Hepatocyte (in vitro differentiated cells): ENCODE measurements at places on chromosomes 12 and 14. TPM values are rescaled to one million over a fixed set of nuclear protein-coding genes. Genes with fewer than 3 reads are reported as not detected.

DNA sequence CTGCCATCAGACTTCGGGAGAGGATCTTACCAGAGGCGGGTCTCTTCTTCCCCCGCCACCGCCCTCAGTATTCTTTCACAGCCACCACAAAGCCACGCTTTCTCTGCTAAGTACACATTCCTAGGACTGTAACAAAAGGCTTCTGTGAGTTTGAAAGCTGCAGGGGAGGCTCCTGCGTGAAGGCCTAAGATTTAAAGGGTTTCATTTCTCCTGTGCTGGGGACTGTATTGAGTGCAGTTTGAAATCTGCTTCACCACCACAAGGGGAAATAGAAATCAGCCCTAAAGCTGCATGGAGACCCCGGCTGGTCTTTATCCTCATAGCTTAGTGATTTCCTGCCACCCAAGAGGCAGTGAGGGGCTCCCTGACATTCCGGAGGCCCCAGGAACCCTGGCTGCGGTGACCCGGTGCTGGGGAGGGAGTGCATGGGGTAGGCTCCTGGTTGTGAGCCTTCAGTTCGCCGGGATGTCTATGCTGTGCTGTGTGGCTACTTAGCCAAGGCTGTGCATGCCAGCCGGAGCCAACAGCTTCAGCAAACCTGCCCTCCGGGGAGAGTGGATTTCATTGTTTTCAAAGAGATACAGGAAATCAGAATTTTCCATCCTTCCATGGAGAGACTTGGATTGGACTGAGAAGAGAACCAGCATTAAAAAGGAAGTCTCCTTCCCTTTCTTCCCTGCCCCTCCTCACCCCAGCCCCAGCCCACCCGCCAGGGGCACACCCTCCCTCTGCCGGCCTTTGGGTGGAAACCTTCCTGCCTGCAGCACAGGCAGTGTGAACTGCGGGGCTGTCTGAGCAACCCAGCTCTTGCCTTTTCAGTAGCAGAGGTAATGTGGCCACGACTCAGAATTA, 163.3 kb downstream of the ETV6 start:
- DNase-seq = peak; percentile 35
- H3K4me1 ChIP-seq = peaks cover 33% of the 10 kb centered on the region
- no peak overlapping the region for H3K4me3 ChIP-seq

DNA sequence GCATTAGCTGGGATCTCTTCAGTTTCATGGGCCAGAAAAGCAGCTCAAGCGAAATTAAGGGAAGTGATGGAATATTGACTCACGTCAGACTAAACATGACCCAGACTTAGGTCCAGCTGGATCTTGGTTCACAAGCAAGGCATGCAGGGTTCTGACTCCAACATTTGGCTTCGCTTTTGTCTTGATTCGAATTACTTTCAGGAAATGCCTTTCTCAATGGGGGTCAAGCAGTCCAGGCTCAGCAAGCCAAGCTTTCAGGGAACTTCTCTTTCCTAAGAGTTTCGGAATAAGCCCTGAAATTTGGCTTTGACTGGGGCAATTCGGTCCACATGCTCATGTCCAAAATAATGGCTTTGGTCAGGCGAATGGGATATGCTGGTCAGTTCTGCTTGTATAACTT, 678.7 kb upstream of the TMEM132C start:
- H3K36me3 ChIP-seq = no peaks in the 10 kb centered on the region
- H3K27me3 ChIP-seq = no peaks in the 10 kb centered on the region
- H3K4me1 ChIP-seq = peaks cover 6% of the 10 kb centered on the region
- H3K27ac ChIP-seq = no peak overlapping the region
- no peak overlapping the region for H3K4me3 ChIP-seq
- DNase-seq = no peak

INHBC gene
- total RNA-seq = 1.3 and 1.8 TPM in 2 replicates

- H3K27me3 ChIP-seq = no peaks in the 10 kb centered on the region
- H3K27ac ChIP-seq = no peak overlapping the region
- no peaks in the 10 kb centered on the region for H3K36me3 ChIP-seq
- no peak overlapping the region for H3K4me3 ChIP-seq
- peak; percentile 57 for DNase-seq
- no peaks in the 10 kb centered on the region for H3K4me1 ChIP-seq
Measured at GRCh38 chr14:28635387-28635786, 131.2 kb upstream of the FOXG1 start.

- H3K36me3 ChIP-seq = no peaks in the 10 kb centered on the region
- DNase-seq = no peak
- H3K4me3 ChIP-seq = no peak overlapping the region
- no peaks in the 10 kb centered on the region for H3K4me1 ChIP-seq
Measured at GRCh38 chr14:63833728-63834127, 19.1 kb upstream of the SYNE2 start.

GRCh38 chr14:27553790-27554189, 956.0 kb upstream of the NOVA1 start:
- DNase-seq = no peak
- no peak overlapping the region for H3K27ac ChIP-seq
- no peaks in the 10 kb centered on the region for H3K4me1 ChIP-seq
- no peaks in the 10 kb centered on the region for H3K36me3 ChIP-seq

ACOT6 gene
- total RNA-seq = not detected in 2 replicates

- no peak for DNase-seq
- no peaks in the 10 kb centered on the region for H3K4me1 ChIP-seq
- no peak overlapping the region for H3K27ac ChIP-seq
- H3K27me3 ChIP-seq = no peaks in the 10 kb centered on the region
- no peaks in the 10 kb centered on the region for H3K36me3 ChIP-seq
- no peak overlapping the region for H3K4me3 ChIP-seq
Measured at GRCh38 chr14:33618361-33619105, 332.3 kb downstream of the EGLN3 start.

CLEC4A gene
- not detected in 2 replicates for total RNA-seq

PARP11 gene
- total RNA-seq = 5.9 and 9.4 TPM in 2 replicates

TDRD9 gene
- total RNA-seq = 0.73 and 2.2 TPM in 2 replicates

- H3K27me3 ChIP-seq = peaks cover 11% of the 10 kb centered on the region
- no peak overlapping the region for H3K27ac ChIP-seq
- no peaks in the 10 kb centered on the region for H3K4me1 ChIP-seq
- no peak for DNase-seq
- H3K36me3 ChIP-seq = no peaks in the 10 kb centered on the region
- H3K4me3 ChIP-seq = no peak overlapping the region
Measured at GRCh38 chr12:3563966-3564365, 73.0 kb downstream of the PRMT8 start.

DNA sequence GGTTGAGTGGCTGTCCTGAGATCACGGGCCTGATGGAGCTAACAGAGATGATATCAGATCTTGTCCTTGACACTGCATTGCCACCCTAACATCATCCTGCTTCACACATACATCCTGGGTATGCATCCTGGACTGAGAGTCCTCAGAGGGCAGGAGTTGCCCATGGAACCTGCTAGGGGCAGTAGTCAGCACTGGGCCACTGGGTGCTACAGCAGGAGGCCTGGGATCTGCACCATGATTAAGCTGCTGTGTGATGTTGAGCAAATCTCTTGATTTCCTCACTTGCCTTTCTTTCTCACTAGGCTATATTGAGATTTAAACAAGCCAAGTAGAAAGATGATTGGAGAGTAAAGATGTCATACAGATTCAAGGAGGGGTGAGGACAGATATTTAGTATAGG, 22.1 kb upstream of the EIF4B start:
- H3K27ac ChIP-seq = no peak overlapping the region
- H3K4me3 ChIP-seq = no peak overlapping the region
- DNase-seq = no peak
- no peaks in the 10 kb centered on the region for H3K36me3 ChIP-seq
- H3K27me3 ChIP-seq = no peaks in the 10 kb centered on the region

TBC1D30 gene
- 4.7 and 5.3 TPM in 2 replicates for total RNA-seq

JDP2 gene
- total RNA-seq = 68.9 and 89.0 TPM in 2 replicates

SPRYD4 gene
- total RNA-seq = 2.5 and 3.4 TPM in 2 replicates

- no peak for DNase-seq
- H3K27ac ChIP-seq = peak overlapping the region; percentile 15
- H3K36me3 ChIP-seq = no peaks in the 10 kb centered on the region
- no peak overlapping the region for H3K4me3 ChIP-seq
- H3K4me1 ChIP-seq = peaks cover 8% of the 10 kb centered on the region
Measured at GRCh38 chr14:24252289-24253124, 10.1 kb upstream of the TINF2 start.

LRRC10 gene
- total RNA-seq = not detected in 2 replicates

DNA sequence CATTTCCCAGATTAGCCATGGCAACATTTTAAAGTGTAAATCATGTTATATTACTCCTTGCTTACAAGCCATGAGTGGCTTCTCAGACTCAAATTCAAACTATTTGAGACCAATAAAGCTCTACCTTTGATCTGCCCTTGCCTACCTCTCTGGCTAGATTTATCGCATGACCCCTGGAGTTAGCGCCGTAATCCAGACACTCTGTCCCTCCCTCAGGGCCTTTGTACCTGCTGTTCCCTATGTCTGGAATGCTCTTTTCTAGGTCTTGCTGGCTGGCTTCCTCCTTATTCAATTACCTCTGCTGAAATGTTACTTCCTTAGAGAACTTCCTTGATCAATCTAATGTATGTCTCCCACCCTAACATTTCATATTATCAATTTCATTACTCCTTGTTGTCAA, 16.3 kb downstream of the SIX4 start:
- H3K4me1 ChIP-seq = no peaks in the 10 kb centered on the region
- no peak overlapping the region for H3K27ac ChIP-seq
- H3K4me3 ChIP-seq = no peak overlapping the region

OTOGL gene
- total RNA-seq = 0.33 and 0.44 TPM in 2 replicates
